A673 (cell line): ENCODE measurements at places on chromosomes 16 and 17. TPM values are rescaled to one million over a fixed set of nuclear protein-coding genes. Genes with fewer than 3 reads are reported as not detected.

Gene IRX3
- 22.7 and 22.9 TPM in 2 replicates for total RNA-seq

GRCh38 chr17:10197362-10197720 lies 1.1 kb downstream of the GAS7 start:
- no peak overlapping the region for H3K27ac ChIP-seq
- H3K4me3 ChIP-seq, result no peak overlapping the region
- peaks cover 5% of the 10 kb centered on the region for H3K4me1 ChIP-seq
- peaks cover 21% of the 10 kb centered on the region for H3K27me3 ChIP-seq
- H3K36me3 ChIP-seq, result no peaks in the 10 kb centered on the region

Gene KCNH4
- total RNA-seq, result 0.28 TPM in 1 of 2 replicates, not detected in the other

DNA sequence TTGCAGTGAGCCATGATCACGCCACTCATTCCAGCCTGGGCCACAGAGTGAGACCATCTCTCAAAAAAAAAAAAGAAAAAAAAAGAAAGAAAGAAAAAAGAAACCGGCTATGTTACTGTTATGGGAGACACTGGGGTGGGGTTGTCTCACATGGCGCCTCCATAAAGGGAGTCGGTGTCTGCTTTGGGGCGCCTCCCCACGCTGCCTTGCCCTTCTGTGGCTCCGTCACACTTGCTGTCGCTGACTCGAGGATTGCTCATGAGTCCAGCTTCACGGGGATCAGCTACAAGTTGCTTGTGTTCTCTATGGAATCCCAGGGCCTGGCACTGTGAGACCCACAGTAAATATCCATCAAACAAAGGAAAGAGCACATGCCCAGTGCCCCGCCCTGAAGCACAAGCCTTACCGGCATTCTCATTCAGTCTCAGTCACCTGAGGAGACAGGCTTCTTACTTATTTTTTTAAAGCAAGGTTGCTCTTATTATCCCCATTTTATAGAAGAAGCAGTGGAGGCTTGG lies 40.6 kb upstream of the ZNF423 start:
- H3K4me3 ChIP-seq, result no peak overlapping the region
- H3K27ac ChIP-seq, result no peak overlapping the region
- DNase-seq, result no peak
- no peaks in the 10 kb centered on the region for H3K36me3 ChIP-seq

- no peak overlapping the region for H3K27ac ChIP-seq
- DNase-seq, result no peak
- H3K36me3 ChIP-seq, result no peaks in the 10 kb centered on the region
Measured at GRCh38 chr17:48489781-48490180, 41.0 kb downstream of the HOXB1 start.

- no peaks in the 10 kb centered on the region for H3K36me3 ChIP-seq
- peak; percentile 78 for DNase-seq
- H3K27me3 ChIP-seq, result no peaks in the 10 kb centered on the region
- peaks cover 5% of the 10 kb centered on the region for H3K4me1 ChIP-seq
- H3K4me3 ChIP-seq, result no peak overlapping the region
Measured at GRCh38 chr16:31868691-31869167, 4.9 kb upstream of the ZNF267 start.

- no peaks in the 10 kb centered on the region for H3K36me3 ChIP-seq
- no peak for DNase-seq
- H3K27me3 ChIP-seq, result no peaks in the 10 kb centered on the region
- no peak overlapping the region for H3K4me3 ChIP-seq
Measured at GRCh38 chr17:80095038-80095843, 6.1 kb upstream of the GAA start.

GRCh38 chr16:28130099-28131088 lies 66.9 kb upstream of the GSG1L start:
- no peak for DNase-seq
- H3K27ac ChIP-seq, result peak overlapping the region; percentile 48
- no peaks in the 10 kb centered on the region for H3K27me3 ChIP-seq
- no peak overlapping the region for H3K4me3 ChIP-seq
- peaks cover 93% of the 10 kb centered on the region for H3K36me3 ChIP-seq

DNA sequence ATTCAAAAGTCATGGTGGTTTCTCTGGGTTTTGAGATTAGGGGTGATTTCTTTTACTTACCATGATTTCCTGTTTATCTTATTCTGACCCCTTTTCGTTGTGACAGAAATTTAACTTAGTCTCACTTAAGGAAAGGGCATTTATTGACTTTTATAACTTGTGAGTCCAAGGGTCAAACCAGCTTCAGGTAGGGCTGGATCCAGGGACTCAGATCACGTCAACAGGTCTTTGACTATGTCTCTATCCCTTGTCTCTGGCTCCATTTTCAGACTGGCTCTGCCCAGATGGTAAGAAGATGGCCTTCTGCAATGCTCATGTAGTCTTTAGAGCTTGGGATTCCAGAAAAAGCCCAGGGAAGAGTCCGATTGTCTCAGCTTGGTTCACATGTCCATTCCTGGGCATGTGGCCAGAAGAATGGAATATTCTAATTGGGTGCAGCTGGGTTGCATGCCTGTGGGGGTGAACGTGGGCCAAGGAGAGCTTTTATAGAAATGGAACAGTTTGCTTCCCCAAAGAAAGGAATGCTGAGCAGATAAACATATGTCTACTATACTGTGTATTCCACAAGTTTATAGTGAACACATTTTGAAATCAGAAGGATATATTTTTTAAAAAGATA lies 13.4 kb downstream of the USP43 start:
- H3K4me3 ChIP-seq, result no peak overlapping the region

Gene CYB5B
- total RNA-seq, result 223 and 242 TPM in 2 replicates
